ENCODE measurements at places on chromosomes 1 and 21.

DNA sequence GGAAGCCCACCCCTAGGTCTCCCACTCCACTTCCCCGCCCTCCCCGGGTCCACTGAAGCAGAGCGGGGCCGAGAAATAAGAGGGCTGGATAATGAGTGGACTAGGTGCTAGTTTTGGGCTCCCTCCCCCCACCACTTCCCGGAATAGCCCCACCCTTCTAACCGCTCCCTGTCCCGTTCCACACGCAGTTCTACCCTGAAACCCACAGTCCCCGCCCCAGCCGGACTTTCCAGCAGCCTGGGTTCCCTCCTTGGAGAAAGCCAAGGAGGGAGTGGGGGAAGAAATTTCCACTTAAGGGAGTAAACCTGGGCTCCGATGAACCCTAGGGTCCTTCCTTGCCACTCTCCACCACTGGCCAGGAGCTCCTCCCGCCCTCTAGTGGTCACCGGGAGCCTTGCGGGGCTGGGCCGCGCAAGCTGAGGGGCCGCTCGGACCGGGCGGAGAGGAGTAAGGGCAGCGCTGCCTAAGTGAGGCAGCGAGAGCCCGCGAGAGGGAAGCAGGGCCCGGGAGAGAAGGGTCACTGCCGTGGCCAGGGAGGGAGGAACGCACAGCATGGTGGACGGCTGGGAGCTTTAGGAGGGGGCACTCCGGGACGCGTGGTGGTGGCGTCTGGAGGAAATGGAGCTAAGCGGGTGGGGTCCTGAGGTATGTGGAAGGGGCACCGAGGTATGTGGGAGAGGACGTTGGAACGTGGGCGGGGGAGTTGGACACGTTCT is 14.3 kb downstream of the THBS3 start:
- DNase-seq, result peak; percentile 89

DNA sequence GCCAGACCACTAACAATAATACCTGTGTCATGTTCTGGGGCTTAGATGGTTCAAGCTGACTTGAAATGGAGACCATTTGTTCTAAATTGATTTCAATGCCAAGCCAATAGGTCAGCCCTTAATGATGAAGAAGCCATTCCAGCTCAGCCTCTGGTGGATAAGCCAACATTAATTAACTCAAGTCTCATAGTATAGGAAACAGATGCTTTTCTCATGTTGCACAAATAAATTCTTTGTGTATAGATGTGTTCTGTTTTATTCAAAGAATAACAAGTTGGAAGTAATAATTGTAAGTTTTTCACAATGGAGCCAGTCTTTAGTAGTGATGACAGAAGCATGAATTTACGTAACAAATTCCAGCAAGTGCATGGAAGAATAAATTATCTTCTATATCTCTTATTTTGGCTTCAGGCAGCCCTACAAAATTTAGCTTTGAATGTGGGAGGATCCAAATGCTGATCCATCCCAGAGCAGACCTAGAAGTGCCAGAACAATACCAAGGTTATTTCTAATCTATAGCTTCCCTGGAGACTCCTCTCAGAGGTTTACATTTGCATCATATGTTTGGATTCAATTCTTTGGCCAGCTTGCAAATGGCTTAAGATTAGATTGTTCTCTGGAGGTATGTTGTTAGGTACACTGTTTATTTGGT is 42.2 kb upstream of the C1orf105 start:
- DNase-seq, result no peak

- DNase-seq, result no peak
These were observed 32.2 kb upstream of the GNG5 start for GRCh38 chr1:84538599-84538998.

- DNase-seq, result peak; percentile 19
These were observed 272.9 kb upstream of the C1orf174 start for GRCh38 chr1:4172644-4173599.
